ENCODE measurements at places on chromosomes 5 and 9. TPM values are rescaled to one million over a fixed set of nuclear protein-coding genes. Genes with fewer than 3 reads are reported as not detected.

OR1Q1 gene
- not detected for total RNA-seq

KDM4C gene
- 61.5 TPM for total RNA-seq

CKMT2 gene
- 4.2 TPM for total RNA-seq

MYORG gene
- total RNA-seq = 6.3 TPM

Measured in cerebellum (tissue), 4 donors.